HAP-1 (cell line): ENCODE measurements at places on chromosomes 13 and 19.

- DNase-seq: no peak
These were observed 72.4 kb upstream of the USPL1 start for GRCh38 chr13:30545320-30545719.

DNA sequence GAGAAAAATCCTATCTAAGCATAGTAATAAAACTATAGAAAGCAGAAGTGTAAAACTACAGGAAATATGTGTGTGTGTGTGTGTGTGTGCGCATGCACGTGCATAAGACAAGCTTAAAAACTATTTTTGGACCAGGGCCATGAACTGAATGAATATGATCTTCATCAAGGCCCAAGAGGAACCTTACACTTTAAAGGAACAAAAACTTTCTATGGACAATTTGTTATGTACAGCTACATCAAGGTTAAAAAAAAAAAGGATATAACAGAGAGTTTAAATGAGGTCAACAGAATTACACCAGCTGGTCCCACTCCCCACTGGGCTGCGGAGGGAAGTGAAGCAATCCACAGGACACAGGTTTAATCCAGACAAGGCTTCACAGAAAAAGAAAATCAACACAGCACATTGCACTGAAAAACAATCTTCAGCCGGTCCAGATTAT is 151.1 kb downstream of the LHFPL6 start:
- DNase-seq: peak; percentile 28

GRCh38 chr13:30364876-30365275 is 57.4 kb upstream of the UBE2L5 start:
- no peak for DNase-seq

GRCh38 chr19:6216236-6216995 is 63.4 kb downstream of the MLLT1 start:
- no peak for DNase-seq

DNA sequence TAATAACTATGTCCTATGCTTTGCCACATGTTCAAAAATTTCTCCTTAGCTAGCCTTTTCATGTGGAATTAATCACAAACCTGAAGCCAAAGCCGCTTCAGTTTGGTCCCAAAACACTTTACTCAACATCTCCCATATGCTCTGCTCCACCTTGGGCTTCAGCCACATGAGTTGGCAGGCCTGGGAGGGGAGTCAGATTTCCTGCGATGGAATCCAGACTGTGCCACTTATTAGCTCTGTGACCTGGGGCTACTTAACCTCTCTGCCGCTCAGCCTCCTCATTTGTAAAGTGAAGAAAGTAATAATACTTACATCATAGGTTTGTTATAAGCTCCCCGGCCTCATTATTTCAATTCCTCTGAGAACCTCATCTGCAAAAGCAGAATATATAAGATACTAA is 272.0 kb downstream of the LMO7 start:
- DNase-seq: no peak

DNA sequence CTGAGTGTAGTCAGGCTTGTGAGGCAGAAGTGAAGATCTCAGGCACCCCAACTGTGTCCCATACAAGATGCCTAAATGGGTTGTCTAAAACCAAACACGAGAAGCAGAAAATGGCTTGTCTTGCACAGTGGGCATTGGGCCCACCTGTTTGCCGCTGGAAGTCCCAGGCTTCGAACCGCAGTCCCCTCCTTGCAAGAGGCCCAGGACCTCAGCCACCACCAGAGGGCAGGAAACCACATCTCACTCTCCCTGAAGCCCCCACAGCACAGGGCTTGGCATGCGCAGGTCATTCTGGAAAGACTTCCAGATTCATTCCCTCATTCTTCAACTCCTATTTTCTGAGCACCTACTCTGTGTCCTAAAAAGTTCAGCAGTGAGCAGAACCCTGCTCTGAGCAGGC is 973.7 kb downstream of the UQCRFS1 start:
- no peak for DNase-seq

GRCh38 chr13:98890186-98890585 is 87.7 kb downstream of the DOCK9 start:
- DNase-seq: no peak

GRCh38 chr19:37699057-37699456 is 20.5 kb downstream of the ZNF607 start:
- no peak for DNase-seq

DNA sequence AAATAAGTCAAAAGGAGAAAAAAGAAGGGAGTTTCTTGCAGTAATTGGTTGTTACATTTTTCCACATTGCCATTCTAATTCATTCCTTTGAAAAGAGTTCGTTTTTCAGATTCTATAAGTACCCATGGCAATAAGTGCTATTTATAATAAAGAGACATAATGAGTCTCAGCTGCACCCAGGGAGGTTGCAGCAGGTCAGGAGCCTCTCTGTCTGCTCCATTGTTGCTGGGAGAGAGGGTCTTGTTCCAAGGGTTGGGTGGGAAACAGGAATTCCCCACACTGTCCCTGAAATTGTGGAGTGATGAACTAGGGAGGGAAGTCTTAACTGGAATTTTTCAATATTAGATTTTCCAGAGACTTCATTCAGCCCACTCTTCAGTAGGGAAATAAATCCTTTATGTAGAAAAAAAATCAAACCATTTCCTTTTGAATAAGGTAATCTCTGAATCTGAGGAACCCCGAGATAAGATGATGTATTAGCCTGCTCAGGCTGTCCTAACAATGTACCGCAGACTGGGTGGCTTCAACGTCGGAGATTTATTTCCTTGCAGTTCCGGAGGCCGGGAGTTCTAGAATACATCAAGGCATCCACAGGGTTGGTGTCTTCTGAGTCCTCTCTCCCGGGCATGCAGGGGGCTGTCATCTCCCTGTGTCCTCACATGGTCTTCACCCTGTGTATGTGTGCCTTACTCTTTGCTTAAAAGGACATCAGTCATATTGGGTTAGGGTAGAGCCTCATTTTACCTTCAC is 342.7 kb upstream of the TMTC4 start:
- peak; percentile 59 for DNase-seq

GRCh38 chr19:6229216-6229913 is 50.4 kb downstream of the MLLT1 start:
- no peak for DNase-seq

DNA sequence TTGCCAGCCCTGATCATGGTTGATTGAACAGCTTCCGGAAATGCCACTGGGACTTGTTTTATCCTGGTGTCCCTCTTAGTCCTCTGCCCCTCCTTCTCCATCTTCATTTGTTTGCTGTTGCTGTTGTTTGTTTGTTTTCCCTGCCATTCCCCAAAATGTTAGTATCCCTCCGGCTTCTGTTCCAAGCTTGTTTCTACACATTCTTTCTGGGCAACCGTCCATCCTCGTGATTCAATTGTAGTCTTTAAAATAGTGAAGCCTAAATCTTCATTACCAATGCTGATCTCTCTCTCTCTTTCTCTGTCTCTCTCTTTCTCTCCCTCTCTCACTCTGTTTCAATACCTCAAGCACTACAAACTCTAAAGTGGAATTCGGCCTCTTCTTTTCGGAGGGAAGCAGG is 649.3 kb upstream of the ARGLU1 start:
- DNase-seq: no peak

GRCh38 chr19:33724021-33724720 is 72.5 kb upstream of the KCTD15 start:
- no peak for DNase-seq

GRCh38 chr19:50328224-50328872 is 829 bp downstream of the KCNC3 start:
- no peak for DNase-seq

GRCh38 chr13:70911286-70911685 is 803.0 kb upstream of the KLHL1 start:
- no peak for DNase-seq

DNA sequence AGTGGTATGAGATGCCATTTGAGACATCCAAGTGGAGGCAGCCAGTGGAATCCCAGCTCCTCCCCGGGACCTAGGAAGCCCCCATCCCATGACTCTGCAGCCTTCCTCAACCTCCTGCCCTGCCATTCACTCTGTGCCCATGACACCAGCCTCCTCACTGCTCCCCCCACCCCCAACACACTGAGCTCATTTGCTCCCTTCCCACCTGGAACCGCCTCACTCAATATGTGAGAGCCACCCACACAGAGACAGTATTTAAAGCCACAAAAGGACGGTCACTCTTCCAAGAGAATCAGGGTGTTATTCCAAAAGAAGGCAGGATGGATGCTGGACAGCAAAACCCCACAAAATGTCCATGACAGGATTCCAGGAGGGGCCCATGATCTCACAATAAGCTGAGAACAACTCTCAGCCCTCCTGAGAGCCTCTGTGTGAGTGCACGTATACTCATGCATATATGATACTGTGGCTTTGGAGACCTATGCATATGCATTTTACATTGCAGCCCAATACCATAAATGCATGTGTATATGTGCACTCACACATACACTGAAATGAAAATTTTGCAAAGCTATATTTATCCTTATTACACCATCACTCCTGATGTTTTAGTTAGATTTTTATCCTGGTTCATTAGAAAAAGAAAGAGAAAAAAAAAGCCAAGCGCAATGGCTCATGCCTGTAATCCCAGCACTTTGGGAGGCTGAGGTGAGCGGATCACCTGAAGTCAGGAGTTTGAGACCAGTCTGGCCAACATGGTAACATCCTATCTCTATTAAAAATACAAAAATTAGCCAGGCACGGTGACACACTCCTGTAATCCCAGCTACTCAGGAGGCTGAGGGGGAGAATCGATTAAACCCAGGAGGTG is 10.8 kb upstream of the RANBP3 start:
- peak; percentile 39 for DNase-seq

- no peak for DNase-seq
These were observed 17.4 kb upstream of the PLPP2 start for GRCh38 chr19:308471-309205.

DNA sequence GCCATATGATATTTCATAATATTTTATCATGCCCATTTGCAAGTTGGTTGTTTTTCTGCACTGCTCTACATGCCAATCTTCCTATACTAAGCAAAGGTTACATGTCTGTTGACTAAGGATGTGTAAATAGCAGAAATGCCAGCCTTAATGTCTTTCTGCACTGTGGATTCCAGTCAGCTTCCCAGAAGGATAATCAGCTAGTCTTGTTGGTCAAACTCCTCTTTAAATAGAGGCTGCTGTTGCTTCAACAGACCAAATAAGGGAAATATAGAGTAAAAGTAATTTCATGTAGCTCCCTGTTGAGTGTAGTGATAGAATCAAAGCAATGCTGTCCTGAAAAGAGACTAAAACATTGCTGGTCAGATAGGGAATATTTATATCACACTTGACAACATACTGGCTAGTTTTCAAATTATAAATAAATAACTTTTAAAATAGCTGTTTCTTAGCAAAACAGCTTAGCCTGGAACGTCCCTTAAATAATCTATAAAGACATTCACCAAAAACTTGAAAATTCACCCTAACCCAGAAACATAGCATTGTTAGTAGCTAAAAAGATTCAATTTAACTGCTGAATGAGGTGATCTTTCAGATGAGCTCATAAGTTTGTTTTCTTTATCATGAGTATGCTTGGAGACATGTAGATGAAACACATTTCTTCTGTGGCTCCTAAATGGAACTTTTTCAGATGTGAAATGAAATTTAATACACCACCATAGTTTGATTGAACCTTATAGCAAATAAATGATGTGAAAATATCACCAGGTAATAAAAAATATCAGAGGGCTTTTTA is 56.6 kb downstream of the FRY start:
- no peak for DNase-seq

DNA sequence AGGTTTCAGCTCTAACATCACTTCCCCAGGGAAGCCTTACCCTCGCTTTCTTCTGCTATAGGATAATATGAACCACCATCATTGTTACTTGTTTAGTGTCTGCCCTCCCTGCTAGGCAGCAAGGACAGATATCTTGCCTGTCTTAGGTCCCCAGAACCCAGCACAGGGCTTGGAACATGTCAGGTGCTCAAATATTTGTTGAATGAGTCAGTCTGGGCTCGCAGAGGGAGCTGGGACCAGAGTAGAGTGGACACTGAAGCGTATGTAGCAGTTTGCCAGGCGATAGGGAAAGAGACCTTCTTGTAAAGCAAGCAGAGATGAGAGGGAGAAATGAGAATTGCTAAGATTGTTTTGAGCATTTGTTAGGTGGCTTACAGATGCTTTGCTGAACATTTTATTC is 11.7 kb downstream of the BCKDHA start:
- DNase-seq: no peak

- peak; percentile 63 for DNase-seq
These were observed 22.3 kb upstream of the TFDP1 start for GRCh38 chr13:113562085-113562749.

DNA sequence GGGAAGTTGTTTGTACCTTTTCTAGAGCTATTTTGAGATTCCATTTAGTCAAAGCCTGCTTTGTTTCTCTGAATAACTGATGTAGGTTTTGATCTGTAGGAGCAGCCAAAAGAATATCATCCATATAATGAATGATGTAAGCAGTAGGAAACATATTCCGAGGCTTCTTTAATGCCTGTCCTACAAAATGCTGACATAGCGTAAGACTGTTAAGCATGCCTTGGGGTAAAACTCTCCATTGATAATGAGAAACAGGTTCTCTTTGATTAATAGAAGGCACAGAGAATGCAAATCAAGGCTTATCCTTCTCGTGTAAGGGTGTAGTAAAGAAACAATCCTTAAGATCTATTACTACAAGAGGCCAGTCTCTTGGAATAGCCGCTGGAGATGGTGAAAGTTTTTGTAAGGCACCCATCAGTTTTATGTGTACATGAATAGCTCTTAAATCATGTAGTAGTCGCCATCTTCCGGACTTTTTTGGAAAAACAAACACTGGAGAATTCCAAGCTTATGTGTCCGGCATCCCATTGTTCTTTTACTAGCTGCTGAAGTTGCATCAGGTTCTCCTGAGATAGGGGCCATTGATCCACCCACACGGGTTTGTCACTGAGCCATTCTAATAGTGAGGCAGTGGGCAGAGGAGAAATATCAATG is 13.5 kb downstream of the FPR3 start:
- DNase-seq: no peak

GRCh38 chr13:74336546-74336945 is 202.3 kb upstream of the KLF12 start:
- no peak for DNase-seq

GRCh38 chr13:87884884-87885283 is 213.7 kb downstream of the SLITRK5 start:
- no peak for DNase-seq

- peak; percentile 72 for DNase-seq
These were observed at the start of gene CCDC106 for GRCh38 chr19:55647732-55648584. TSS of gene CCDC106 (plus strand) at chr19:55648212. CDS start at chr19:55649047, 835 bp downstream.

GRCh38 chr13:52003541-52003940 is 7.7 kb downstream of the ATP7B start:
- DNase-seq: no peak

DNA sequence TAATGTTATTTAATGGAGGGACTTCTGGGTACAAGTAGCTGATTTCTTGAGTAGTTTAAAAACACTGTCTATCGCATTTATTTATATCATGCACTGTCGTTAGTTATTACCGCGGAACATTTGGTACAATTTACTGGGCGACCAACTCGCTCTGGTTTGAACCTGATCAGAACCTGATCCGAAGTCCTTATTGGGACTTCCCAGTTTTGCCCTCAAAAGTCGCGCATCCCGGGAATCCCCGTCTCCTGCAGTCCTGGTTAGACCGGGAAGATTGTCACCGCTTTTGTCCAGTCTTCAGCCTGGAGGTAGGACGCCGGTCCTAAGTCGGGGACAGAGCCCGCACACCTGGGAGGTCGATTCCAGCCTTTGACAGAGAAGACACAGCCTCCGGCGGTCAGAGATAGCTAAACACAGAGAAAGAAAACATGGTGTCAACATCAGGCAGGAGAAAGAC is 694 bp downstream of the CLN5 start:
- peak; percentile 14 for DNase-seq

GRCh38 chr13:80814541-80814940 is 473.6 kb upstream of the SPRY2 start:
- no peak for DNase-seq

GRCh38 chr19:8459520-8460270 is 14.9 kb downstream of the HNRNPM start:
- no peak for DNase-seq
